Camera-type eye (tissue), 1 donor: ENCODE measurements at places on chromosomes 7 and 10. TPM values are rescaled to one million over a fixed set of nuclear protein-coding genes. Genes with fewer than 3 reads are reported as not detected.

The SPDYE2 gene
- 0.27 TPM for total RNA-seq

The C10orf67 gene
- 0.11 TPM for total RNA-seq

The USP6NL gene
- 35.7 TPM for total RNA-seq

The C10orf105 gene
- 0.11 TPM for total RNA-seq

The ATOH7 gene
- 11.4 TPM for total RNA-seq

The SEMA3E gene
- 9.2 TPM for total RNA-seq

The MAGI2 gene
- 49.4 TPM for total RNA-seq

The ITGA8 gene
- 42.4 TPM for total RNA-seq

The TMEM184A gene
- total RNA-seq = 3.5 TPM

The VSIR gene
- 15.4 TPM for total RNA-seq

The ELMO1 gene
- 58.2 TPM for total RNA-seq

The SFTPD gene
- total RNA-seq = 1.1 TPM

The STEAP1B gene
- 1.6 TPM for total RNA-seq

The TRUB1 gene
- 45.4 TPM for total RNA-seq

The TRIM8 gene
- 105 TPM for total RNA-seq

The CALHM1 gene
- not detected for total RNA-seq

The PRF1 gene
- total RNA-seq = 0.71 TPM

The RNF148 gene
- 4.3 TPM for total RNA-seq

The ERVW-1 gene
- not detected for total RNA-seq

The OR6V1 gene
- not detected for total RNA-seq

The ADAM12 gene
- total RNA-seq = 29.9 TPM

The PODXL gene
- 42.2 TPM for total RNA-seq

The SPDYE16 gene
- total RNA-seq = 1.2 TPM

The INA gene
- 102 TPM for total RNA-seq

The SLC29A4 gene
- total RNA-seq = 24.8 TPM

The CHST15 gene
- total RNA-seq = 17.4 TPM

The OR13A1 gene
- not detected for total RNA-seq

The GIMAP6 gene
- total RNA-seq = 11.7 TPM

The CYP26C1 gene
- 0.38 TPM for total RNA-seq

The KBTBD2 gene
- 89.7 TPM for total RNA-seq

The VPS41 gene
- 127 TPM for total RNA-seq

The NFE2L3 gene
- 3.7 TPM for total RNA-seq

The DGKI gene
- total RNA-seq = 21.1 TPM

The ERLIN1 gene
- 37.0 TPM for total RNA-seq

The KCNMA1 gene
- 114 TPM for total RNA-seq

The GFRA1 gene
- 62.2 TPM for total RNA-seq

The LRRD1 gene
- total RNA-seq = 0.44 TPM

The UBE2H gene
- 111 TPM for total RNA-seq

The ACTR3C gene
- 5.3 TPM for total RNA-seq

The CFAP70 gene
- total RNA-seq = 4.9 TPM

The CARD11 gene
- 1.6 TPM for total RNA-seq

The CDC14C gene
- total RNA-seq = 0.22 TPM

The GNAI1 gene
- total RNA-seq = 65.3 TPM

The SRRT gene
- 88.3 TPM for total RNA-seq

The AHR gene
- total RNA-seq = 75.2 TPM

The GNGT1 gene
- total RNA-seq = 20.3 TPM

The C10orf62 gene
- total RNA-seq = not detected

The GJD4 gene
- total RNA-seq = not detected

The TMEM130 gene
- 14.4 TPM for total RNA-seq

The COL1A2 gene
- 6,947 TPM for total RNA-seq

The FGFBP3 gene
- total RNA-seq = 15.3 TPM

The VAX1 gene
- total RNA-seq = 0.33 TPM

The RHOBTB1 gene
- total RNA-seq = 41.4 TPM

The FAM25G gene
- not detected for total RNA-seq

The PPP1R9A gene
- total RNA-seq = 96.4 TPM

The UBE2D1 gene
- 39.6 TPM for total RNA-seq

The TPST1 gene
- total RNA-seq = 51.5 TPM
